ENCODE measurements at places on chromosomes 11 and 22.

DNA sequence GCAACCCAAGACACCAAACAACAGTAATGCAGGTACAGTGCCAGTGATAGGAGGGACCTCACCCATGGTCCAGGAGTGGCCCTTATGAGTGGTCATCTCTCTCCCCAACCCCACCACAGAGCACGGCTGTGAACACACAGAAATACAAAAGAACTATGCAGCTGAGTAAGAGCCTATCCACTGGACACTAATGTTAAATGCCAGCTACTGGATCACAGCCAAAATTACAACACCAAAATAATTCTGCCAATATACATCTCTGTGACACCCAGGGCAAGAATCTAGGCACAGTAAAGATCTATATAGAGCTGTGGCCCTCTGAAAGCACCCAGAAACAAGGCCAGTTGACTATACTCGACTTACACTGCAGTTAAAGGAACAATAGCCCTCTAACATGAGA lies 22.8 kb upstream of the GPR83 start:
- no peak for DNase-seq

DNA sequence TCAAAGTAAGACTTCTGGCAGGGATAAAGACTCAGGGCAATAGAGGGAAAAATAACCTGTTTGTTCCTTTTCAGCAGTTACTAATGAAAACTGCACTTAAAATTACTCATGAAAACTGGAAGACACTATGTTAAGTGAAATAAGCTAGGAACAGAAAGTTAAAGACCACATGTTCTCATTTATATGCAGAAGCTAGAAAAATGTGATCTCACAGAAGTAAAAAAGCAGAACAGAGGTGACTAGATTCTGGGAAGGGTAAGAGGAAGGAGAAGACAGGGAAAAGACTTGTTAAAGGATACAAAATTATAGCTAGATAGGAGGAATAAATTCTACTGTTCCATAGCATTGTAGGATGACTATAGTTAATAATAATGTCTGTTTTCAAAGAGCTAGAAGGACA lies 22.2 kb downstream of the HPS5 start:
- no peak for DNase-seq

GRCh38 chr11:46315783-46316563 lies 31.3 kb upstream of the DGKZ start:
- no peak for DNase-seq

DNA sequence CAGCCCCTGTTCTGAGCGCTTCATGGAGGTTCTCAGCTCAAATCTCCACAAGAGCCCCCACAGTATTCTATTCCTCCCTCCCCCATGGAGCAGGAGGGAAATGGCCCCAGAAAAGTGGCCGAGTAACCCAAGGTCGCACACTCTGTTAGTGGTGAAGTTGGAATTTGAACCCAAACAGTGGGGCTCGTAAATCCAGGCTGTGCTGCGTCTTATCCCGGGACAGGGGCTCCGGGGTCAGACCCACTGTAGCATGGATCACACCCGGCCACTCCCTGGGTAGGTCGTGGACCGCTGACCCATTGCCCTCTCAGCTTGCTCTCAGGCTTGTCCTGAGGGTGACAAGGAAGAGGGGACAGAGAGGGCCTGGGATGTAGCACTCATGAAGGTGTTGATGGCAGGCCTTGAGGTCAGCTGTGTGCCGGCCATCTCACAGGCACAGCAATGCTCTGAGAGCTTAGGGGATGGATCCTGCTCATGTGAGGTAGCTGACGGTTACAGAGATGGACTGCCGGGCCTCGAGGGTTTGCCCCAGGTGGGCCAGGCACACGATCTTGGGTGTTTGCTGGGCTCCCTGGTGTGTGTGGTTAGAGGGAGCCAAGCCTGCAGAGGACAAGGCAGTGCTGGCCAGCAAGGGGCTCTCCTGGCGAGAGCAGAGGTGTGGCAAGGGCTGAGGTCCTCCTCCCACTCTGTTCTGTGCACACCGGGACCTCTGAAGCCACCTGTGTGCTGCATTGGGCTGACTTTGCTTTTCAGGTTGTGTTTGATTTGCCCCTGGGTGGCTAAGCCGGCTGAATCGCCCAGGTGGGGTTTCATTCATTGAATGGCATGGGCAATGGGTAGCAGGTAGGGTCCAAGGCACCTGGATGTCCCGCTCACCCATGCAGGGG lies 2.3 kb upstream of the FGF19 start:
- DNase-seq: no peak

DNA sequence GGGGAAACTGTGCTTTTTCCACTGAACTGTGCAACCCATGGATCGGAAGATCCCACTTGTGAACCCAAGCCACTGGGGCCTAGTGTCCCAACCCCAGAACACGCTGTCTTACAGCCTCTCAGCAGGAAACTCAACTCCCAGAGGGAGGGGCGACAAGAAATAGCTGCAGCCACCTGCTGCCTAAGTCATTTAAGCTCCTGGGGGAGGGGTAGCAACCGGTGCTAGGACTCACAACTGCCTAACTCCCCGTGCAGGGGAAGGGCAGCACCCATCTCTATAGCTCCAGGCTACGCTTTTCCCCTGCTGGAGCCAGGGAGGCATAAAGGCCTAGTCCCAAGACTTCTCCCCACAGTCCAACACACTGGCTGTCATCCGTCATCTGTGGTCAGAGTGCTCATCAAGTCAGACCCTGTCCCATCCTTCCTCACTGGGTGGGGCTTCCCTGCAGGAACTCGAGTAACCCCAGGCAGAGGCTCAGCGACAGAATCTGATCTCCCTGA lies 363.0 kb downstream of the LUZP2 start:
- DNase-seq: no peak

- DNase-seq: no peak
Observed at GRCh38 chr22:23682077-23682476, 8.7 kb upstream of the RGL4 start.

DNA sequence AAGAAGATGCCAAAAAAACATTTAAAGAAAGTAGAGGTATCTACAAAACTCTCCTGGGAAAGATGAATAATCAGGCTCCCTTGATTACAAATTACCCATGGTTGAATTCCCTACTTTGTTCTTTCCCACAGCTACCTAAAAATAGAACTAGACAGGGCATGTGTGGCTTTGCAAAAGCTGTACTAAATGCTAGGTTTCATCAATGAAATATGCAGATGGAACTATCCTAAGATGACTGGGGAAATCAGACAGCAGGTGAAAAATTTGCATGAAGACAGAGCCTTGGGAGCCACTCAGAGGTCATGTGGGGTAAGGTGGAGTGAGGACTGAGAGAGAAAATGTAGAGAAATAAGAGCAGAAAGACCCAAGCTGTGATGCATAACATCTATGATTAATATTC lies 14.7 kb downstream of the LAYN start:
- DNase-seq: no peak

All from COLO829 (cell line).